Ascending aorta (tissue), 2 donors: ENCODE measurements at places on chromosomes 3 and 15.

GRCh38 chr3:160564949-160565441 is 376 bp downstream of the KPNA4 start:
- H3K4me3 ChIP-seq = peak overlapping the region; percentile 96
- no peaks in the 10 kb centered on the region for H3K36me3 ChIP-seq
- H3K4me1 ChIP-seq = peaks cover 25% of the 10 kb centered on the region
- peak overlapping the region; percentile 99 for H3K27ac ChIP-seq
- DNase-seq = peak; percentile 18

- no peaks in the 10 kb centered on the region for H3K27me3 ChIP-seq
- peak overlapping the region; percentile 78 for H3K27ac ChIP-seq
- peaks cover 10% of the 10 kb centered on the region for H3K4me1 ChIP-seq
- no peaks in the 10 kb centered on the region for H3K36me3 ChIP-seq
- DNase-seq = no peak
Observed at GRCh38 chr3:152319831-152320617, 51.3 kb downstream of the MBNL1 start.

- H3K27ac ChIP-seq = peak within 1 kb of the TSS; percentile 95
- H3K4me1 ChIP-seq = peaks cover 26% of the 10 kb centered on the region
- peak within 1 kb of the TSS; percentile 88 for H3K4me3 ChIP-seq
- H3K36me3 ChIP-seq = no peaks in the 10 kb centered on the region
- no peaks in the 10 kb centered on the region for H3K27me3 ChIP-seq
Observed at GRCh38 chr15:91853511-91853947, at the start of gene SLCO3A1. Gene SLCO3A1 (plus strand): TSS chr15:91853708.

GRCh38 chr3:12447075-12447474 is 37.2 kb upstream of the TSEN2 start:
- H3K36me3 ChIP-seq = no peaks in the 10 kb centered on the region
- H3K4me1 ChIP-seq = no peaks in the 10 kb centered on the region
- H3K4me3 ChIP-seq = no peak overlapping the region
- no peaks in the 10 kb centered on the region for H3K27me3 ChIP-seq
- no peak for DNase-seq

DNA sequence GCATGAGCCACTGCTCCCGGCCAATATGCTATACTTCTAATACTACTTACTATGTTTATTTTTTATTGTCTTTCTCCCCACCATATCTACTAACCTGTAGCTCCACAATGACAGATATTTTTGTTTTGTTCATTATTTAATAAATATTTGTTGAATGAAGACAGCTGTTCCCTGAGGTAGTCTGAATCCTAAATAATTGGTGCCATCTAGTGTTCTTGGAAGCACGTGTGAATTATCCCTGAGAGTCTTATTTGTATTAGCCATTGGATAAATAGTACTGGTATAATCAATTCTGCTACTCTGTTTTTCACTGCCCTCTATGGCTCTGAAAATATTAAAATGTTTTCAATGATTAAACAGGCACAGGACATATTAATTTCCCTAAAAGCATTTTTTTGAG is 5.6 kb upstream of the APPL1 start:
- H3K27ac ChIP-seq = no peak overlapping the region
- H3K4me3 ChIP-seq = no peak overlapping the region
- H3K36me3 ChIP-seq = no peaks in the 10 kb centered on the region

- no peaks in the 10 kb centered on the region for H3K36me3 ChIP-seq
- H3K27ac ChIP-seq = no peak overlapping the region
- H3K4me3 ChIP-seq = no peak overlapping the region
- H3K4me1 ChIP-seq = no peaks in the 10 kb centered on the region
- no peak for DNase-seq
- no peaks in the 10 kb centered on the region for H3K27me3 ChIP-seq
Observed at GRCh38 chr3:10438902-10439610, 66.3 kb downstream of the ATP2B2 start.

GRCh38 chr3:141940194-141940776 is 63.8 kb downstream of the ATP1B3 start:
- peaks cover 6% of the 10 kb centered on the region for H3K4me1 ChIP-seq
- DNase-seq = no peak
- no peak overlapping the region for H3K4me3 ChIP-seq
- no peak overlapping the region for H3K27ac ChIP-seq

DNA sequence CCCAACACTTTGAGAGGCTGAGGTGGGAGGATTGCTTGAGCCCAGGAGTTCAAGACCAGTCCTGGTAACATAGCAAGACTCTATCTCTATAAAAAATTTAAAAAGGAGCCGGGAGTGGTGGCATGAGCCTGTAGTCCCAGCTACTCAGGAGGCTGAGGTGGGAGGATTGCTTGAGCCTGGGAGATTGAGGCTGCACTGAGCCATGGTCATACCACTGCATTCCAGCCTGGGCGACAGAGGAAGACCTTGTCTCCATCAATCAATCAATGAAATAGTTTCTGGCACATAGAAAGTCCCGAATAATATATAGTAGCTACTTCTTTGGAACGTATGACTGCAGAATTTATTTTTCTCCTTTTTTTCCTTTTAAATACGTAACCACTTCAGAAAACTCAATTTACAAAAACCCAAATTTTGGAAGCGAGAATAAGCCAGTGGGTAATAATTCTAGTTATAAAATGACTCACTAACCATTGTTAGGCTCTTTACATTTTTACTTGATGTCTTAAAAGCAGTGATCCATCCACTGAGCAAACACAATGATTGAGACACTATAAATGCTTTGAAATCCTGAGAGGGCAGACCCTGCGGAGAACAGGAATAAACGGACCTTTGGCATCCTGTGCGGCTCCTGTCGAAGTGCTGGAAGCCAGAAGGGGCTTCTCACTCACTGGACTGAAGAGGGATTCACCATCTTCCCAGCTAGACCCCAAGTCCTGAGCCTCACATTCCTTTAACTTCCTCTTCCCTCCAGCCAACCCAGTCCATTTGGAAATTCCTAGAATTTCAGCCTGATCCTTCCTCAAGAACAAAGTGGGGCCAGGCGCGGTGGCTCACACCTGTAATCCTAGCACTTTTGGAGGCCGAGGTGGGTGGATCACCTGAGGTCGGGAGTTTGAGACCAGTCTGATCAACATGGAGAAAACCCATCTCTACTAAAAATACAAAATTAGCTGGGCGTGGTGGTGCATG is 68.4 kb upstream of the MFGE8 start:
- no peaks in the 10 kb centered on the region for H3K4me1 ChIP-seq
- no peaks in the 10 kb centered on the region for H3K36me3 ChIP-seq
- no peak overlapping the region for H3K4me3 ChIP-seq
- peak overlapping the region; percentile 17 for H3K27ac ChIP-seq
- no peak for DNase-seq
- no peaks in the 10 kb centered on the region for H3K27me3 ChIP-seq

GRCh38 chr15:78598348-78598747 is 22.4 kb downstream of the CHRNA3 start:
- H3K27me3 ChIP-seq = no peaks in the 10 kb centered on the region
- H3K27ac ChIP-seq = no peak overlapping the region
- no peaks in the 10 kb centered on the region for H3K4me1 ChIP-seq
- no peak overlapping the region for H3K4me3 ChIP-seq
- H3K36me3 ChIP-seq = no peaks in the 10 kb centered on the region

- no peak overlapping the region for H3K4me3 ChIP-seq
- H3K27me3 ChIP-seq = no peaks in the 10 kb centered on the region
- no peaks in the 10 kb centered on the region for H3K36me3 ChIP-seq
Observed at GRCh38 chr3:27010834-27011233, 358.3 kb downstream of the NEK10 start.

GRCh38 chr3:173744479-173744878 is 346.9 kb downstream of the NLGN1 start:
- H3K4me3 ChIP-seq = no peak overlapping the region
- no peak overlapping the region for H3K27ac ChIP-seq
- H3K27me3 ChIP-seq = no peaks in the 10 kb centered on the region
- no peaks in the 10 kb centered on the region for H3K4me1 ChIP-seq

- no peaks in the 10 kb centered on the region for H3K4me1 ChIP-seq
- H3K4me3 ChIP-seq = no peak overlapping the region
- no peaks in the 10 kb centered on the region for H3K36me3 ChIP-seq
- no peak for DNase-seq
- H3K27me3 ChIP-seq = no peaks in the 10 kb centered on the region
Observed at GRCh38 chr3:67381667-67382272, 272.6 kb downstream of the SUCLG2 start.

DNA sequence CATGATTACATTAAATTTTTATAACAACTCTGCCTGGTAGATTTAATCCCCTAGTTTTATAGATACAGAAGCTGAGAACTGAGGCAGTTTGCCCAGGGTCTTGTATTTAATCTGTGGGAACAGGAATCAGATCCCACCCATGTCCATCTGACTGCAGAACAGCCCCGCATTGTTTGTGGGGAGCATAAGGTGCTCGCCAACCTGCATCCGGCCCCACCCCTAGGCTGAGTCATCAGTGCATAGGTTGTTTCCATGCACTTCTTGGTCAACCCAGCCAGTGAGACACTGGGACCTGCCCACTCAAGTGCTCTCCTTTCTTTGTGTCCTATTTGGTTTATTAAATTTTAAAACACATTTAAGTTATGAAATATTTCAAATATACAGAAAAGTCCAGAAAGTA is 266.2 kb downstream of the OPA1 start:
- no peaks in the 10 kb centered on the region for H3K4me1 ChIP-seq
- no peak overlapping the region for H3K27ac ChIP-seq
- H3K36me3 ChIP-seq = no peaks in the 10 kb centered on the region
- H3K27me3 ChIP-seq = no peaks in the 10 kb centered on the region
- no peak for DNase-seq
- H3K4me3 ChIP-seq = no peak overlapping the region

DNA sequence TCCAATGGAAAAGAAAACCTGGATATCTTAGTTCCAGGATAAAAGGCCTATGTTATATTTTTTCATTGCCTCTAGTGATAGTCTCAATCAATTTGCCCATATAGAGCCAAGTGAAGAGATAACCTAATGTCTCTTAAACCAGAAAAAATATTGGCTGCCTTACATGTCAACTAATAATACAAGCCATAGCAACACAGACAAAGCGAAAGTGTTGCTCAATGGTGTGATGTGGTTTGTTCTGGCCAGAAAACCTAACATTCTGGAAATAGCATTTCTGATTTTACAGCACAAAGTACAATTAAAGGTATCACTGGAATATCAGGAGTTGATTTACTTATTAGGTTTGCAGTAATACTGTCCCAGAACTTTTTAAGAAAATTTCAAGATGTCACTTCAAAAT is 101.5 kb downstream of the ATP8B4 start:
- no peaks in the 10 kb centered on the region for H3K4me1 ChIP-seq
- H3K27ac ChIP-seq = no peak overlapping the region
- no peak for DNase-seq
- no peak overlapping the region for H3K4me3 ChIP-seq
- H3K36me3 ChIP-seq = no peaks in the 10 kb centered on the region

GRCh38 chr3:11005686-11006256 is 13.2 kb downstream of the SLC6A1 start:
- no peaks in the 10 kb centered on the region for H3K4me1 ChIP-seq
- no peak for DNase-seq
- no peak overlapping the region for H3K27ac ChIP-seq
- H3K27me3 ChIP-seq = no peaks in the 10 kb centered on the region

DNA sequence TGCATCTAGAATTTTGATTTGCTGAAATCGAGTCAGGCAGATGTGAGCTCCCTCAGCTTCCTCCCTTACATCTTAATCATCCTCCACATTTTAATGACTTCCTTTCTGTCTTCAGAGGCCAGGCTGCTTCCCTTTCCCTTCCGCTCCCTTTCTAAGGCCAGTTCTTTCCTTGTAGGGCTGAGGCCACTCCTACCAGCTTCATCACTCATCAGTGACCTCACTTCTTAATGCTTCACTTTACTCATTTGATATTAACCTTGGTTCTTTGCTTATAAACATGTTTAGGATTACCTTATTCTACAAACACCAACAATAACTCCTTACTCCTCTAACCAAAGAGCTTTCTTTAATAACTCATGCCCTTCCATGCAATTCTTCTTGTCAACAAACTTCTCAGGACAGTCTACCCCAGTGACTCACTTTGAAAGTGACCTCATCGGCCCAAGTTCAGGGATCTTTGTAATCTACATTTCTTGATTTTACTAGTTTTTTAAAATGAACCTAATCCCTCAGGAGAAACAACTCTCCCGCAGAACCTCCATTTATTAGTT is 23.9 kb downstream of the ILDR1 start:
- DNase-seq = no peak
- no peaks in the 10 kb centered on the region for H3K36me3 ChIP-seq
- no peaks in the 10 kb centered on the region for H3K27me3 ChIP-seq
- no peak overlapping the region for H3K4me3 ChIP-seq
- H3K27ac ChIP-seq = peak overlapping the region; percentile 41
- H3K4me1 ChIP-seq = peaks cover 2% of the 10 kb centered on the region

DNA sequence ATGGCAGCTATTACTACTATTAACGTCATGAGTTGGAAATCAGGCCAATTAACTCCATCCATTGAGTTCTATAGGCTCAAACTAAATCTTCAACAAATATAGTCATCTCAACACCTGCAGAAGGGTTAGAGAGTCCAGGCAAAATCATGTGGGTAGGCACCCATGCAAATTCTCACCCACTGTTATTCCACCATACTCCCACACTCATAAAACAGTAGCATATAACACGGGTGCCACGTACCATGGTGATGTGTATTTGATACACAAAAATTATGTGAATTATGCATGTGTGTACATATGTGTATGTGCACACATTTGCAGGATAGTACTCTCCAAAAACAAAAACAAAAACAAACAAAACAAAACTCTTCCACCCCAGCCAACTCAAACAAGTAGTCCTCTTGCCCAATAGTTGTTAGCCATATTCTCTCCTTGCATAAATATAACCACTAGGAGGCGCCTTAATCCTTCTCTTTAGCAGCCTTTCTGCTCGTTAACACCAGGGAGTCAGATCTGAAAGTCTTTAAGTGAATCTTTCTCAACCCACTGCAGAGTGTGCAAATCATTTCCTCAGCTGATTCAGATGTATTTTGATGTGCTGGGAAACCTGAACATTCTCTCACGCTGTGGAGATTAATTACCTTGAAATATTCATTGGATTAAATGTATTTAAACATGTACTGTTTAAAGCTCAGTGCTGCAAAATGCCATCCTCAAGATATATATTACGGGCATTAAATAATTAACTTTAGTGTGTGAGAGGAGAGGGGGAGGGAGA is 38.0 kb upstream of the COPB2 start:
- H3K36me3 ChIP-seq = peaks cover 2% of the 10 kb centered on the region
- H3K4me1 ChIP-seq = no peaks in the 10 kb centered on the region
- no peak overlapping the region for H3K27ac ChIP-seq
- H3K27me3 ChIP-seq = no peaks in the 10 kb centered on the region

DNA sequence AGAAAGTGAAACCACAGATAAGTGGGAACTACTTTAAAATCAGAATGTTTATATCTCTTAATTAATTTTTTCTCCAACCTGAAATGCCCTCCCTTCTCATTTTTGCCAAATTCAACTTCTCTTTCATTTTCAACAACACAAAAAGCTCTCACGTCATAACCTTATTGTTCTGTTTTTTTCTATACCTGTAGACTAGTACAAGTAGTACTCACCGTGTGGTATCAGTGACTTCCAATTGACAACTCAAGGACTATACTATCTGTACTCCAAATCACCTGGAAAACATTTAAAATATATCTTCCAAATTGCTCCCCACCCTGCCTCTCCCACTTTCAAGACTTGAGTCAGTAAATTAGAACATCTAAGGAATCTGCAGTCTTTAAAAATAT is 72.8 kb upstream of the ZNF280D start:
- no peaks in the 10 kb centered on the region for H3K4me1 ChIP-seq
- DNase-seq = no peak
- peak overlapping the region; percentile 22 for H3K4me3 ChIP-seq
- H3K27me3 ChIP-seq = no peaks in the 10 kb centered on the region
- no peaks in the 10 kb centered on the region for H3K36me3 ChIP-seq

- no peaks in the 10 kb centered on the region for H3K27me3 ChIP-seq
- H3K36me3 ChIP-seq = no peaks in the 10 kb centered on the region
Observed at GRCh38 chr3:197595470-197596185, 39.9 kb upstream of the BDH1 start.

GRCh38 chr3:69451594-69451993 is 65.7 kb upstream of the FRMD4B start:
- H3K27me3 ChIP-seq = no peaks in the 10 kb centered on the region
- H3K27ac ChIP-seq = no peak overlapping the region
- H3K4me1 ChIP-seq = no peaks in the 10 kb centered on the region
- H3K4me3 ChIP-seq = no peak overlapping the region
- no peaks in the 10 kb centered on the region for H3K36me3 ChIP-seq
